GM23248 (cell line): ENCODE measurements at places on chromosomes 2 and 18.

GRCh38 chr2:63755965-63756364 lies 85.7 kb upstream of the UGP2 start:
- peak; percentile 73 for DNase-seq

- peak; percentile 79 for DNase-seq
These were observed 125.9 kb downstream of the MAP4K4 start for GRCh38 chr2:101823347-101823791.

GRCh38 chr18:51514128-51514527 lies 316.6 kb upstream of the MEX3C start:
- DNase-seq: no peak

DNA sequence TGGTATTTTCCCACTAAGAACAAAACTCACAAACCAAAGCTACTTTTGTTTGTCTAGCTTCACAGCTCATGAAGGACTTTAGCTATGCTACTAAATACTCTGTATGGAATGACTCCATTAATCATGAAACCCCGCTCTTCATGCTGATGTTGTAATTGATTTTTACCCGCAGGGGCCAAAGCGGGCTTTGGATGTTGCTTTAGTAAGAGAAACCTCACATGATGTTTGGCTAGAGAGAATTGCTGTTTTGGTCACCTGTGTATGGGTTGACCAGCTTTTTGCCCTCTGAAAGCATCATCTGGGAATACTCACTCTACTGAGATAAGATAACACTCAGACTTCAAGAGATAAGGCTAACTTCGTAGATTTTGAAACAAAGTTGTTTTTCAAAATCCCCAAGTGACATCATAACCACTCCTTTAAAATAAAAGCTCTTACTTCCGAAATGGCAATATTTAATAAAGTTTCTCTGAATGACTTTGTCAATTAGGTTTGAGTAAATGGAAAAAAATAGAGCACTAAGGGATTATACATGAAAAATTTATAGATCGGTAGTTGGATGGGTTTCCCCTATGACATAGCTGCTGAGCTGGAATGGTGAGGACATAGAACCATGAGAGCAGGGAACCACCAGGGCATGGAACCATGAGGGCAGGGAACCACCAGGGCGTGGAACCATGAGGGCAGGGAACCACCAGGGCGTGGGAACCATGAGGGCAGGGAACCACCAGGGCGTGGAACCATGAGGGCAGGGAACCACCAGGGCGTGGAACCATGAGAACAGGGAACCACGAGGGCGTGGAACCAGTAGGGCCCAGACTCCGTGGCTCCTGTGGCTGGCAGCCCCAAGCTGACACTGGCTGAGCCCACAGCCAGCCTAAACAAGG lies 31.9 kb downstream of the ACKR3 start:
- DNase-seq: no peak

DNA sequence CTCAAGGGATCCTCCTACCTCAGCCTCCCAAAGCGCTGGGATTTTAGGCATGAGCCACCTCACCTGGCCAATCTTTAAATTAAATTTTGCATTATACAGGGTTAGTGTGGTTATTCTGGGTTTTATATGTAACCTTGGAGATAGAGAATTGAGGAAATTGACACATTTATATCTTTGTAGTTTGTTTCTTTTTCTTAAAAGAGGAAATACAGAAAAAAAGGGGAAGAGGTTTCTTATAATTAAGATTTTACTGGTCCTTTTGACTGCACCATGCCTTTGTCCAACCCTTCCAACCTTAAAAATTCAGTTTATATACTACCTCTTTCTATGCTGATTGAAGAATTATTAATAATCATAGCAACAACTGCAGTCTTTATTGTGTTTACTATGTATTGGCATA lies 210.1 kb upstream of the STON1 start:
- DNase-seq: no peak

DNA sequence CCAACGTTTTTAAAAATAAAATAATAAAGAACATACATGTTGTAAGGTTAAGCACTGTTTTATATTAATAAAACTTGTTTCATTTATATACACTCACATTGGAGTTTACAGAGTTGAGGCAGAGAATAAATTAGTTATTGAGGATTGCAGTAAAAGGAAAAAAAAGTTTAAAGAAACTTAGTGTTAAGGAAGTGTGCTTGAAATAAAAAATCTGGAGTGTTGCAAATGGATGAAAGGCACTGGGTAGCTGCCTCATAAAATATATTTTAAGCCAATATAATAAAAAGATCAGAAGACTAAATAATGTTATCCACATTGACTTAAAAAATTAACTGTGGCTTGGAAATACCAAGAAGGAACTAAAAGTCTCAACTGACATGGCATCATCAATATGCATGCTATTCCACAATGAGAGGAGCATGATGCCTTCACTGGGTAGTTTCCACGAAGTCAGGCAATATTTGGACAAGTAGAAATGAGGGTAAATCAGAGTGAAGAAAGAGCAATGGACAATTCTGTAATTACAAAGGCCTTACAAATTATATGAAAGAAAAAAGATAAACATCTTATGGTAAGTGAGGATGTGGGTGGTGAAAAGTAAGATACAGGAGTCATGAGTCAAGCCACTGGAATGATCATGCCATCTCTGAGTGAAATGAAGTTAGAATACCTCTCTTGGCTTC lies 2.5 kb downstream of the GALNT3 start:
- peak; percentile 56 for DNase-seq

GRCh38 chr2:120293096-120294007 lies 40.7 kb downstream of the RALB start:
- DNase-seq: no peak

DNA sequence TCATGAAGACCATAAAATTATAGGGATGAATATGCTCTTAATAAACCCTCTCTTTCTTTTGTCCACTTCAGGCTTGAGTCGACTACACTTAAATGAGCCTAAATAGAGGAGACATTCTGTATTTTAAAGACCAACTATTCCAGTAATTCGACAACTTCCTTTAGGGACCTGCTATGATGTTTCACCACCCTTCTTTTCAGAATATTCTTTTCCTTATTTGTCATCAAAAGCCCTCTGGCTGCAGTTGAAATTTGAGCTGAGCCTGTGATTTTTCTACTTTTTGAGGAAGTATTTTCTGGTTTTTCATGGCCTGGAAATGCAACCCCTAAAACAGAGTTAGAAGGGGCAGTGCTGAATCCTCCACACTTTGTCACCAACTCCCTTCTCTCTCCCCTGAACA lies 287.0 kb downstream of the EPHA4 start:
- DNase-seq: peak; percentile 14

DNA sequence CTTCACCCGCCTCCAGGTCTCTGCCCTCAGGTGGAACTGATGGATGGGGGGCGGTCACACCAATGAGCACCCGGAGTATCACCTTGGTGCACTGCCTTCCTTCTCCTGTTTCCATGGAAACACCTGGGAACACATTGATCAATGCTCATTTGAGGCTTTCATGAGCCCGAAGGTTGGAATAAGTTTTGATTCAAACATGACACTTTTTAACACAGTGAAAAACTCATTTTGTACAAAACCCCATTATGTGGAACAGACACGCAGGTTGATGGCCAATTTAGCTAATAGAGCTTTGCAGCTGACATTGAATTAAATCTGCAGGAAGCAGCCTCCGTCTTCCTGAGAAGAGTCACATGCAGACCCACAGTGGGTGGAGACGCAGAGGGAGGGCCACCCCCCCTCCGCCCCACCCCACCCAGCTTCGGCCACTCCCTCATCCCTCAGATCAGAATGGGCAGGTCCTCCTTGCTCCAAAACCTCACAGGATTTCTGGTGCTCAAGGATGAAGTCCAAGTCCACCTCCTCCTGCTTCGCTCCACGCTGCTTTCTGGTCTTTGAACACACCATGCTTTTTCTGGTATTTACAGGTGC lies 96.0 kb upstream of the MYCN start:
- no peak for DNase-seq

DNA sequence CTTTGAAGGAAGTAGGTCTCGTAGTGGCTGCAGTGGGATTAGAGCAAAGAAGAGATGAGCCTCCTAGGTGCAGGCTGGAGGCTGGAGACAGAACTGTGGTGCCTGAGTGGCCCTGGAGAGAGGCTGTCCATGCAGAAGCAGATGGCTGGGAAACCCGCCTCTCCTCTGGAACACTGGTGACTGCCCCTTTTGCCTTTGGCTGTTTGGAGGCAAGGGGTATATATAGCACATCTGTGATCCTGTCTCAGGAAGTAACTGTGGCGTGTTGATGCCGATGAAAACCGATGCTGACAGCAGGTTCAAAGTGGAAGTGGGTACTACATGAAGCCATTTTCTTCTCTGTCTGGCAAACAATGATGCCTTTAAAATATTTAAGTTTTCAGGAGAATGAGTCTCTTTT lies 43.5 kb downstream of the SLC9A2 start:
- DNase-seq: no peak

DNA sequence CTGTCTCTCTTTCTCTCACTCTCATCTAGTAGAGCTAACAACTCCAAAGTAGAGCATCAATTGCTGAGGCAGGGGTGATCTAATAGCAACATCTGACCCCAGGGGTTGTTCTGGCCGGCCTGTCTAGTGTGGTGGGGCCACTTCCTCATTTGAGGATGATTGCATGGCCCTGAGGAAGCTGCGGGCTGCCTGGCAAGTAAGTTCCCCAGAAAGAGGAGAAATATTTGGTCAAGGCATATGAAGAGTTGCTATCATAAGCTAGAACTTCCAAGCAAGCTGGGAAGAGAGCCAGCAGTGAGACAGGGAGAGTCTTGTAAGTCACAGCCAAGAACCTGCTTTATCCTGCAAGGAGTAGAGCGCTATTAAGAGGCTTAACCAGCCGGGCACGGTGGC lies 50.8 kb upstream of the TMEM87B start:
- no peak for DNase-seq

DNA sequence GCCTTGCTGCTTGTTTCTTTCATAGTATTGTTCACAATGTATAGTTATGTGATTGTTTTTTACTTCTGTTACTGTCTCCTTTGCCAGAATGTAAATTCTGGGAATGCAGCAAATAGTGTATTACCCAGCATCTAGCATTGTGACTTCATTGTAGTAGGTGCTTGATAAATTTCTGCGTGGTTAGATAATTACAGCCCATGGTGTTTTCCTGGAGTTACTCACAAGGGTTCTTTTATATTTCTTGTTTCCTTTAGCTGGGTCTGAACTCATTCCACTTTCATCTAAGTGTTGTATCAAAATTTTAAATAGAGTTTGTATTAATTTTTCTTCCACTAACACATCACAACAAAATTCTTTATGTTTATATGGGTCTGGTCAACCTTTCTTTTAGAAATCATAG lies 132.6 kb downstream of the MAP4K4 start:
- DNase-seq: no peak

DNA sequence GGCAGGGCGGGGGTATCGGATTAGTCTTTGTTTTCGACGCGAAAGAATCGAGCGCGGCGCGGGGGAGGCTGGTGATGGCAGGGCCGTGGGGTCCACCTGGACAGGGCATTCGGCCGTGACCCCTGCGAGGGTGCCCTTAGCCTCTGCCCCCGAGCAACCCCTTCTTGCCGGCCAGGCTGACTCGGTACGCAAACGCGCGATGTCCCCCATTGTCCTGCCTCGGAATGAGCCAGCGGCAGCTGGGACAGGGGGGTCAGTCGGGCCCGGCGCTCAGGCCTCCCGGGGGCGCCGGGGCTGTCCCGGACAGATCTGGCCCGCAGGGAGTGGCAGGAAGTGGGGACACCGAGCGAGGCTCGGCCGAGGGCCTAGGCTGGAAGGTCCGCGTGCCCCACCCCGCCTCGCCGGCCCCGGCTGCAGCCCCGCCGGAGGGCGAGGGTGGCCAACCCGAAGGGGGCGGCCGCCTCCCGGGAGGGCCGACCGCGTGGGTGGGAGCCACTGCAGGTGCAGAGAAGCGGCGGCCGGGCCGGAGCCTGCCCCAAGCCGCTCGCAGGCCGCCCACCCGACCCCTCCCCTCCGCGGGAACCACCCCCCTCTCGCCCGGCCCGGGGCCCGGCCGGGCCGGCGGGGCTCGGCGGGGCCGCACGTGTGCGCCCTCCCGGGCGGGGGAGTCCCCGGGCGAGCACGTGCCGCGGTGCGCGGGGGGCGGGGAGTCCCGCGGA lies at the start of gene TET3:
Gene TET3, plus strand, starts transcription at position 708 of the 719 bp plus-strand sequence. CDS start 1,494 bp downstream, outside the sequence.
- peak; percentile 57 for DNase-seq

DNA sequence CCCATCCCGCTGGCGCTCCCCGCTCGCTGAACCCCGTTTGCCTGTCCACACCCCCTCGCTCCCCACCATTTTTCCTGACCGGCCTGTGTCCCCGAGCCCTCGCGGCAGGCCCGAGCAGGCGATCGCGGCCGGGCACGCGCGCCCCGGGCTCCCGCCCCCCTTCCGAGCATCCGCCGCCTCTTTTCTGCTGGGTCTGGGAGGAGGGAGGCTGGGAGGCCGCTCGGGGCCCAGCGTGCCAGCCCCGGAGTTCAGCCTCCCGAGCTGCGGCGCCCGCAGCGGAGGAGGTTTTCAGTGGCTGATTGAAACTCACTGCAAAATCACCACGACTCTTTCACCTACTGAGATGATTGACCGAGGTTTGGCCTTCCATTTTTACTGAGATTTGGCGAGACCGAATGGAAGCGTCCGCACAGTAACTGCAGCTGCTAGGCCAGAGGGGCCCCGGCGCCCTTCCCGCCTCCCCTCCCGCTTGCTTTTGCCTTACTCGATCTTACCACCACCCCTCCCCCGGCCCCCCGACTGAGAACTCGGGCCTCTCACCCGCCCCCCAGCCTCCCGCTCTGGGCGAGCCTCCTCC lies 4.8 kb downstream of the SOX11 start:
- peak; percentile 44 for DNase-seq

GRCh38 chr18:32337347-32337746 lies 133.3 kb downstream of the GAREM1 start:
- DNase-seq: no peak

- no peak for DNase-seq
These were observed 1221.6 kb upstream of the NRXN1 start for GRCh38 chr2:52253416-52253980.

- DNase-seq: no peak
These were observed 38.8 kb upstream of the SP3 start for GRCh38 chr2:174003720-174004695.

DNA sequence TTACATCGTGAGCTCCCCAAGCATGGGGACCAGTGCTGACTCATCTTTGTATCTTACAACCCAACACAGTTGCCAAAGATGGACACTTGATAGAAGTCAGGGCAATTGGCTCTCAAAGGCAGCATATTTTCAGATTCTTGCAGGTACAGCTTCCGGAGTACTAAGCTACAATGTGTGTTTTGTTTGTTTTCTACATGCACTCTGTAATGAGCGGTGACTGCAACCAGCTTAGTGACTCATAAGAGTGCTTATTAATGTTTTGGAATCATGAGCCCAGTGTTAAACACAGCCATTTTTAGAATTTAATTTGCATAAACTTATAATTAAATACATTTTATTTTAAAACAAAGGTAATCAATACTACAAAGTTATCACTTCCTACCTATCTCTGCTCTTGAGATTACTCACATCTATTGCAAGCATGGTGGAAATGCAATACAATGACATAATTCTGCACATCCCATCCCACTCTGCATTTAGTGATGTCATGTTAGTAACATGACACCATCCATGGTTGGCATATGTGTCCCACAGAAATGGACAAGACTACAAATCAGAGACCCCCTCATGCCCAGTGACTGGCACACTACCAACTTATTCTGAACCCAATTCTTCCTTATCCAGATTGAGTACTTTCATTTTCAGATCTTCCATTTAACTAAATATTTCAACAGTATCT lies 399.8 kb upstream of the ST6GAL2 start:
- no peak for DNase-seq

- DNase-seq: no peak
These were observed 66.5 kb downstream of the TFCP2L1 start for GRCh38 chr2:121218386-121218938.
